ENCODE measurements at places on chromosomes 12 and 14.

- DNase-seq: peak; percentile 85
These were observed 9.2 kb upstream of the CRIP2 start for GRCh38 chr14:105465209-105466031.

- no peak for DNase-seq
These were observed 209.0 kb upstream of the PLEKHG7 start for GRCh38 chr12:92493816-92494215.

DNA sequence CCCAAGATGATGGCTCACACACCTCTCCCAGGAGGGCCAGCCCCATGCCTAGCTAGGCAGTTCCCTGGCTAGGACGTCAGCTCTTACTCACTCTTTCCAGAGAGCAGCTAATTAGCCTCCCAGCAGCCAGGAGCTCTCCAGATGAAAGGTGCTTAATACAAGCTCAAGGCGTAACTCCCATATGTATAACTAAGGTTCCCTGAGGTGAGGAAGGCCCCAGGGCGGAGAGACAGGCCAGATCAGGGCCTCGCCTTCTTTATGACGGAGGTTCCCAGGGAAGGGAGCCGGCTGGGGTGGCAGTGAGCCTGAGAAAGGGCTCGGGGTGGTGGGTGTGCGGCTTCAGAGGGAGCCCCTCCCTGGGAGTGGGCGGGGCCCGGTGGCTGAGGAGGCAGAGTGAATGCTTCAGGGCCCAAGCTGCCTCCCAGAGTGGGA, 26.4 kb upstream of the ZFP36L1 start:
- DNase-seq: no peak

GRCh38 chr14:38145142-38145541, 62.6 kb upstream of the SSTR1 start:
- no peak for DNase-seq

DNA sequence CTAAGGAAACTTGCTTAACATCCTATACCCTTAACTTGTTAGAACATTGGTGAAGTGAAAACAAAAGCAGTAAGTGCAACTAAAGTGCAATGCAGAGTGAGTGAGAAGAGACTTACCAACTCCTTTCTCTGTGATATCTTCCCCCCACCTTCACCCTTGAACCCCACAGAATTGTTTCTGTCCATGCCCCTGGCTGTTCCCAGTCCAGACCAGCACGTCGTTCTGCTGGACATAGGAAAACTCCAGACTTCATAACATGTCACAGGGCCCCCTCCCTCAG, 91.9 kb downstream of the DAD1 start:
- no peak for DNase-seq

DNA sequence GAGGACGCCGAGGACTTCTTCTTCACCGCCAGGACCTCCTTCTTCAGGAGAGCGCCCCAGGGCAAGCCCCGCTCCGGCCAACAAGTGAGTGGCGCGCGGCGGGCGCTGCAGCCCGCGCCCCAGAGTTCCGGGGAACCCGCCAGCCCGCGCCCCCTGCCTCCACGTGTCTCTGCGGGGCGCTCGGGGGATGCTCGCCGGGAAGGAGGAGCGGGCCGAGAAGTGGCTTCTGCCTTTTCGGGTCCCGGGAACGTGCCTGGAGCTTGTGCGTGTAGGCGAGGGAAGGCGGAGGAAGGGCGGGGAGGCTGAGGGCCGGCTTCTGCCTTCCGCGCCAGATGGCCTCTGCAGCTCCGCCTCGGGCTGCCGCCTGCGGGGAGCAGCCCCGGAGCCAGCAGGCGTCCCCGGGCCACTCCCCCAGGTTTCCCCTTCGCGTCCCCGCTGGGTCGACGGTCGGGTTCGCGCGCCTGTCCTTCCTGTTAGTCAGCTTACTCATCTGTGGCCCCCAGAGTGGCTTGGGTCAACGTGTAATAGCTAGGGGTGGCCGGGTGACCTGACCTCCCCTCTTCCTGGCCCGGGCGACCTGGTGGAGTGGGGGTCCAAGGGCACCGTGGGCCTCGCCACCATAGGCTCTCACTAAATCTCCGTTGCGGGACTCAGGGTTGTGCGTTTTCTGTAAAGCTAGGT, 505 bp downstream of the RASSF3 start:
- DNase-seq: peak; percentile 81

DNA sequence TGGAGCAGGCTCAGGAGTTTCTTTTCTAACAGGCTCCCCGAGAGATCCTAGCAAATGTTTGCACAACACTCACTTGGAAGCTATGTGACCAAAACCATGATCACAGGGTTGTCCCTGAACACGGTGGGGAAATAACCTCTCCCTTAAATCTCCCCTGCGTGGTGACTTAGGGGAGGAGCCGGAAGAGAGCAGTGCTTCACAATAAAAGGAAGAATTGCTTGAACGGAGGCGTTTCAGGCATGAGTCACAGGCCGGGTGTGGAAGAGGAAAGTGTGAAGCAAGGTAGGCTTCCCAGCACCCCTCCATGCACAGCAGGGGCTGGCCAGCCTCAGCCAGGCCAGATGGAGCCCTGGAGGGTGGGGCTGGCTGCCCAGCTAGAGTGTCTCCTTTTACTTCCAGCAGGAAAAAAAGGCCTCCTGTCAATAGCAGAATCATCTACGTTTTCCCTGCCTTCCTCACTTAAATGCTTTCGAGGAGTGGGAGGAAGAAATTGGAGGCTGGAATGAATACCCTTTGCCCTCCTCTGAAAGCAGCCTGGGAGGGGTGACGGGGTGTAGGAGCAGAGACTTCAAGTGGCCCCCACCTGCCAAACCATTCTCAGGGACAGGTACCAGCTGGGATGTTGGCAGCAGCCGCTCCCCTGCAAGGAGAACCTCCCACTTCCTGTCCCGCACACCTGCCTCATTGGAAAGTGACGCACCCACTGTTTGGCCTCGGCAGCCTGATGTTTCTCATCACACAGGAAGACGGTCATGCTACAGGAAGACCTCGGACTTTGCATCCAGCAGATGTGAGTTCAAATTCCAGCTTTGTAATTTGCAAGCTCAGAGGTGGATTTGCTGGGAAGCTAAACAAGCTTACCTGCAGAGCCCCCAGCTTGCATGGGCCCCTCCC, 30.1 kb upstream of the PPP2R5C start:
- DNase-seq: peak; percentile 76

- no peak for DNase-seq
These were observed 19.4 kb upstream of the KLRG1 start for GRCh38 chr12:8969861-8970411.

- no peak for DNase-seq
These were observed 20.0 kb downstream of the SLC15A4 start for GRCh38 chr12:128803788-128804187.

- DNase-seq: no peak
These were observed 238.8 kb upstream of the SFSWAP start for GRCh38 chr12:131471946-131472732.

DNA sequence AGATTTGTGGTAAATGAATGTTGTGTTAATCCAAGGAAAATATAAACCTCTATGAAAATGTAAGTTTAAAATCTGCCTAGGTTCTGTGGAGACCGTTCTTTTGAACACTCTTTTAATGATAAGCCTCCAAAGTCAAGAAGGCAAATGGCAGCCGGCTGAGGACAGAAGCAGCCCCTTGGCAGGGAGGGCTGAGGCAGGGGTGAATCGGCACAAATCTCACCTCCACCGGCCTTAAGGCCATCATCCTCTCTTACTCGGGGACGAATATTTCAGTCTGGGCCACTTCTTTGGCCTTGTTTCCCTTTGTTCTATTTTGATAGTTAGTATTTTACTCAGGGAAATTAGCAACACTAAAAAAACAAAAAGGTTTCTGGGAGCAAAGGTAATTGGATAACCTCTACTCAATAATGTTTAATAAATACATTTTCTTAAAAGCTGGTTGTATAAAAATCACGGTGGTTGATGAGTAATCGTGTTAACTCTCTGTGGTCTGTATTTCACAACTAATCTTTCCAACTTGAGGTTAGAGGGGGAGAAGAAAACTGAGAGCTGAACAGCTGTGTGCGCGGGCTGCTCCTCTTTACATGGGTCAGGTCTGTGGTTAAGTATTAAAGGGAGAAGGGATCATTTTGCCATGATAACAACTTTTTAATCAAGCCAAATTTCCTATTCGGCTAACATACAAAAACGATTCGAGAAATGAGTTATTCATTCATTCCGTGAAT, 18.6 kb downstream of the LGMN start:
- no peak for DNase-seq

DNA sequence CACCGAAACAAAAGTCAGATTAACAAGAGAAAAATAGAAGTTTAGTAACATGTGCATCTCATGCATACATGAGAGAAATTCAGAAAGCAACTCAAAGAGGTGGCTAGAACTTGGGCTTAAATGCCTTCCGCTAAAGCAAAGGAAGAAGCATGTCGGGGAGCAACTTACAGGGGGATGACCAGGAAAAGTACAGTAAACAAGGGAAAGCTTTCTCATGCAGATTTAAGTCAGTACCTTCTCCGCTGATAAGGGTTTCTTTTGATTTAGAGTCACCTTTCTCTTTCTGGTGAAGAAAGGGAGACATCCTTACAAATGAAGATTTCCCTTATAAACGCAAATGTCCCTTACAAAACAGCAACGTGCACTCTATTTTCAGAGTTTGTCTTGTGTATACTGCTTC, 6.0 kb upstream of the RNASE6 start:
- no peak for DNase-seq

DNA sequence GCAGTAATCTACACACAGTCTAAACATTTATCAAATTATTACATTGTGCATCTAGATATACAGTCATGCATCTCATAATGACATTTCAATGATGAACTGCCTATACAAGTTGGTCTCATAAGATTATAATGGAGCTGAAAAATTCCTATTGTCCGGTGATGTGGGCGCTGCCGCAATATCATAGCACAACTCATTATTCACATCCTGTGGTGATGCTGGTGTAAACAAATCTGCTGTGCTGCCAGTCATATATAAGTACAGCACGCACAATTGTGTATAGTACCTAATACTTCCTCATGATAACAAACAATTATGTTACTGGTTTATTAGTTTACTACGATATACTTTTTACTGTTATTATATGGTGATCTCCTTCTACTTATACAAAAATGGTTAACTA, 768.8 kb upstream of the NOVA1 start:
- no peak for DNase-seq

DNA sequence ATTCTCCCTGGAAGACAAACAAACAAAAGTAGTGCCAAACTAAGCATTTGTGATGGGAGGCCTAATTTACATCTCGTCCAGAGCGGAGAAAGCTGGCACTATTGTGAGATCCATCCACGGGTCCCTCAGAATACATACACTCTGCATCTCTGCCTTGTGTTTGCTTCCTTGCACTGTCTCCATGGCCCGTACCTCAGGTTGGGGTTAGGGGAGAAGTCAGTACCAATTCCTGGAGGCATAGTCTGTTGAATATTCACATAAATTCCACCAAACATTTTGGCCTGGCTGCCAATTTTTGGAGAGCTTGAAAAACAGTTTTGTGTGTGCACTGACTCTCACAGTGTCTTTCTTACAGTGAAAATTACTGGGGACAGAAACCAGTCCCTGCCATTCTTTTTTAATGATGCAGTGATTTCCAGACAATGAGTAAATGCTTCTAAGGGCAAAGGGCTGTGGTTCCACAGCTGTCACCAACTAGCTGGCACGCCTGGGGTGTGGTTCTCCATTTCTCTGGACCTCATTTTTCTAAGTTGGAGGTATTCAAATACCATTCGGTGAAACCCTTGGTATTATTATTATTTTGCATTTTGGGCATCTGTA, 119.7 kb upstream of the HIF1A start:
- no peak for DNase-seq

DNA sequence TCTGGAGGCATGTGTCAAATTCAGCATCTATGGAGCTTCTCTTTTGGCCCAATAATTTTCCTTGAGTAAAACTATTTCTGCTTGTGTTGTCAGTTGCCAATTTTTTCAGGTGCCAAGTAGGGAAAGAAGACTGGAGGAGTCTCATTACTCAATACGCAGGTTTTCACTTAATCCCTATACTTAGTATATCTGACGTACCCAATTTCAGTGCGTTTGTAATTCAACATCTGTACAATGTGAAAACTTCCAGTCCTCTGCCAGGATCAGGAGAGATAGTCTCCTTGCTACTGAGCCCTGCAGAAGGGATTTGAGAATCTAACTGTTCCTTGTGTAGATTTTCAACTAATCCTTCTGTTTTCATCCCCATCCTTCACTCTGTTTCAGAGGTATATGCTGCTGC, 5.7 kb upstream of the PAWR start:
- no peak for DNase-seq

DNA sequence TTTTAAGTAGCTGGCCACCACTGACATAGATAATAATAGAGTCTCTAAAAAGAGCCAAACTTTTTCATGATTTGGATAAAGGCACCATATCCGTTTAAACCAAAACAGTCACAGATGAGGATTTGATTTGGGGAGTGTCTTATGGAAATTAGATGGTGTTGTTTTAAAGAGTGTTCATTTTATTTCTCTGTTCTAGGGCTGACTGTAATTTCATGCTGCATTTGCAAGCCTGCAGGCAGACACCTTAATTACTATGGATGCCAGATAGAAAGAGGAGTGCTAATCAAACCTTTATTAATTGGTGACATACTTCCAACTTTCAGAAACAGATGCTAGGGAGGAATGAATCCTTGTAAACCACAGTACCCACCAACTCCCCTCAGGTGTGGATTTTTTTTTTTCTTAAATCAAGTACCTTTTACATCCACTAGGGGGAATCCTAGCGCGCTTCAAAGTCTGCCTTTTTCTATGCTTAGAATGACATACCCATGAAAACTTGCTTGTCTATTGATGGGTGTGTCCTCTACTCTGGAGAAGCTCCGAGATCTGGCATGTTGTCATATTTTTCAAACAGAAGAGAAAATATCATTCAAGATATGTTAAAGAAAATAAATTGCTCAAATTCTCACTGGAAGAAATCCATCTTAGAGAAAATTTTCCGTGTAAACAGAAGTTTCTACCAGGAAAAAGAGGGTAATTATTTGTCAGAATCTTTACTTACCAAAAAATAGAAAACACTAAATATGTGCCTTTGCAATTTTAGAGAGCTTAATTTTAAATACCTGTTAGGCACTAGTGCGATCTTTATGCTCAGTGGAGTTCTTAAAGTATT, 14.2 kb upstream of the PLXNC1 start:
- peak; percentile 70 for DNase-seq

GRCh38 chr12:1185460-1186182, 194.6 kb downstream of the ERC1 start:
- DNase-seq: no peak

DNA sequence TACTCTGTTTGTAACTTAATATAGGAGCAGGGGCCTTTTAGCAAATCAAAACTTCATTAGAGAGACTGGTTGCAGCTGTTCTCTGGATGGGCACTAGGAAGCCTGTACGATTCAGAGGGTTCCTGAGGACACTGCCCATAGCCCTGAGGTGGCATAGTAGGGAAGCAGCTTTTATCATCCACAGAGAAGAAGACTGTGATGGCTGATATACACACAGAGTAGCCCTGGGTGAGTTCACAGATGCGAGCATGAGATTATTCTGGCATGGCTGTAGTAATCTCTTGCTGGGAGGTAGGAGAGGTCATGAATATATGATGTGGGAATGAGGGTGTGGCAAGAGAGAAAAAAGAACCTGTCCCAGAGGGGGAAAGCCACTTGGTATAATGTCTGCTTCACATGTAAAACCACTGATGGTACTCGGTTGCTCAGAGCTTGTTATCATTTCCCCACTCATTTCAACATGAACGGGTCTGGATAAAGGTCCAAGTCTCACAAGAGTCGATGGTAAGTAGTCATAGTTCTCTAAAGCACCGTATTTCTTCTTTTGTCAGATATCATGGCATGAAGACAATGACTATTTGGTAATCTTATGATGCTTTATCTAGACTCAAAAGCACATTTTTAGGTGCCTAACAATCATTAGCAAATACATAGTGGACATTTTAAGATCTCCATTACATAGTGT, 52.0 kb downstream of the PEBP1 start:
- DNase-seq: no peak
